ENCODE measurements at places on chromosomes 12 and 14.

GRCh38 chr14:85556267-85556666 is 26.3 kb downstream of the FLRT2 start:
- no peak for DNase-seq

GRCh38 chr12:120181991-120182631 is 12.4 kb downstream of the GCN1 start:
- DNase-seq = no peak

DNA sequence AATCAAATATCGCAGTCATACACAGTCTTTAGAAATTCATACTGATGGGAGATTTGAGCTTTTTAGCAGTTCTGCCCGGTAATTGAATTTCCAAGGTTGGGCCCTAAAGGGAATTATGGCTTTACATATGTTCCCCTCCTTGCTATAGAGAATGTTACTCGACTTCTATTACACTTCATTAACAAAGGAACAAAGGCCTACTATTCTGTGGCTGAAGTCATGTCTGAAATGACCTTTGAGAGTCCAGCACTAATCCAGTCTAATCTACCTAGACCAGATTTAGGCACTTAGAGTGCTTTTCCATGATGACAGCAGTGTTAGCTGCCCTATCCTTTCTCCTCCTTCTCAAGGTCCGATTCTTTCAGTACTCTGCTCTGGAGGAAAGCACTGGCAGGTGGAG is 305.3 kb downstream of the MED13L start:
- DNase-seq = no peak

DNA sequence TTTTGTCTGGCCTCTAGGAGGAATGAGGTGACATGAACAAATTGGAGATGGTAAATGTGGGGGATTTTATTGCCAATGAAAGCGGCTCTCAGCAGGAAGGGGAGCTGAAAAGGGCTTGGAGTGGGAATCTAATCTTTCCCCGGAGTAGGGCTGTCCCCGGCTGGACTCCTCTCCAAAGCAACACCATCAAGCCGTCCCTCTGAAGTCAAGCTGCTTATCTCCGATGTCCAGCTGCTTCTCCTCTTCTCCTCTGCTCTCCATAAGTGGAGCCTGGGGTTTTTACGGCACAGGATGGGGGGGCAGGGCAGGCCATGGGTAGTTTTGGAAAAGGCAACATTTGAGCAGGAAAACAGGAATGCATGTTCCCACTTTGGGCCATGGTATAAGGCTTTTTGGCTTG is 113.5 kb downstream of the TMEM132D start:
- no peak for DNase-seq

DNA sequence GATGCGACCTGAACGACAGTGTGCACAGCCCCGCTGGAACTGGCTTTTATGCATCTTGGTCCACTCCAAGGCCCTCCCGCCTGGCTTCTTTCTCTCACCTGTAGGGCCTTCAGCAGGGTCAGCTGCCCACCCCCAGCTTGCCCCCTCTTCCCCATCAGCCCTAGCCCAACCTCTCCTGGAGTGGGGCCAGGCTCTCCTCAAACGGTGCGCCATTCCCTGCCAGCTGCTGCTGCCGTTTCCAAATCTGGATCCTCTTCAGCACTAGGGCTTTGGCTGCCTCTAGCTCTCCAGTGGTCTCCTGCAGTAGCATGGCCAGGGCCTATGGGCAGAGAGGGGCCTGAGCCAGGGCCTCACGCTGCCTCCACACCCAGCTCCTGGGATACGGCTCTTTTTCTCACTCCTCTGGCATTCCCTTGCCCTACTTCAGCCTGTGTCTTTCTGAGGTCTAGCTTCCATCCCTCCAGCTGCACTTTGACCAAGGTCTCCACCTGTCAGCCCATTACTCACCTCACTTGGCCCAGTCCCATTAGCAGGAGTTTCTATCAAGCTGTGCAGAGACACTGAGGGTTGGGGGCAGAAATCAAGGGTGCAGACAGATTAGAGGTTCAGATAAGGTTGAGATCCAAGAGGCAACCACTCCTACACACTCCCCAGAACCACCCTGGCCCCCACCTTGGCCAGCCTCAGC is 5.0 kb downstream of the STAT6 start:
- DNase-seq = no peak

DNA sequence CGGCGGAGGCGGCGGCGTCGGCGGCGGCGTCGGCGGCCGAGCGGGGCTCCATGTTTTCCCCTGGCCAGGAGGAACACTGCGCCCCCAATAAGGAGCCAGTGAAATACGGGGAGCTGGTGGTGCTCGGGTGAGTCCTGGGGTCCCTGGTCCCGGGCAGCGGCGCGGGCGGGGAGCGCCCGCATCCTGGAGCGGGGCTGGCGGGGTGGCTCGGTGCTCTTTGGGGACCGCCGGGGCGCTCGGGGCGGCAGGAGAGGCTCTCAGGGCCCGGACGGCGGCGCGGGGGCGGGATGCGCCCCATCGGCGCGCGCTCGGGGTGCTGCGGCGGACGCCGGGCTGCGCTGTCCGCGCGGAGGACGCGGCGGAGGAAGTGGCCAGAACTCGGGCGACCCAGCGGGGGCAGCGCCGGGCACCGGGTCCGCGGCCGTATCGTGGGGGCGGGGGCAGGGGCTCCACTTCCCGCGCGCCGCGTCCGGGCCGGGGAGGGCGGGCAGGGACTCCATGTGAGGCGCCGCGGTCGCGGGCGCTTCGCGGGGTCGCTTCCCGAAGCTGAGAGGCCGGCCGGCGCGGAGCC is 485 bp downstream of the PELI2 start:
- DNase-seq = no peak

DNA sequence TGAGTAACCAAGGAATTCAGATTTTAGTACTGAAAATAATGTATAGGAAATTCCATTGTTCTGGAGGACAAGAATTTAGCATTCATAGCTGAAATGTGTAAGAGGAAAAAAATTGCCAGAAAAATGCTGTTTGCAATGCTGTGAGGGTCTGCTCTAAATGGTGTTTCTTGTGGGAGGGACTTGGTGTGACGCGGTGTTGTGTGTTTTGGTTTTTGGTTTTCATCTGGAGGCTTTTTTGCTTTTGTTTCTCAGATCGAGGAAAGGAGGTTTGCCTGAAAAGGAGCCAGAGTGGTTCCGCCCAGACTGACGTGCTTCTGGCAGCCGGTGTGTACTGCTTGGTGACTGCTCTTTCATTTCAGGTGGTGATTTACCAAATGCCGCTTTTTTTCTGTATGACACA is 211.8 kb upstream of the HMGA2 start:
- DNase-seq = no peak

DNA sequence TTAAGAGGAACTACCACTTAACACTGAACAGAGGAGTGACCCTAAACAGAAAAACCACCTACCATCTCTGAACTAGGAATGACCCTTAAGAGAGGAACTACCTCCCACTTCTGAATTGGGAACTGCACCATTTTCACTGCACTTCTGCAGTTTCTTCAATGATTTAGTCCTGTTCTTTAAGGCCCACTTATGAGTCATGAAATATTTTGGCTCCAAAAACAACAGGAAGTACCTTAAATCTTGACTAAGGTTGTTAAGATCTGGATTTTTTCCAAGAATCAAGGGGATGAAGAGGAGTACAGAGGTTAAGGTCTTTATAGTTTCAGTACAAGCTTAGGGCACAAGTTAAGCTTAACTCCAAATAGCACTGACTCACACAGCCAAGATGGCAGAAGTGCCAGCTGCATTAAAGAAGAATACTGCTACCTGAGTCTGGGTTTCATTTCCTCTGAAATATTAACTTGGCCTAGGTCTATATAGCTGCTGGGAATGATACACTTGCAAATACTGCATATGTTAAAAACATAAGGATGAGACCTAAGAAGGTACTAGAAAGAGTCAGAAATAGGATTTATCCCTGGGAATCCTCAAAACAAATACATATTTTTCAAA is 4.2 kb downstream of the NPC2 start:
- no peak for DNase-seq

DNA sequence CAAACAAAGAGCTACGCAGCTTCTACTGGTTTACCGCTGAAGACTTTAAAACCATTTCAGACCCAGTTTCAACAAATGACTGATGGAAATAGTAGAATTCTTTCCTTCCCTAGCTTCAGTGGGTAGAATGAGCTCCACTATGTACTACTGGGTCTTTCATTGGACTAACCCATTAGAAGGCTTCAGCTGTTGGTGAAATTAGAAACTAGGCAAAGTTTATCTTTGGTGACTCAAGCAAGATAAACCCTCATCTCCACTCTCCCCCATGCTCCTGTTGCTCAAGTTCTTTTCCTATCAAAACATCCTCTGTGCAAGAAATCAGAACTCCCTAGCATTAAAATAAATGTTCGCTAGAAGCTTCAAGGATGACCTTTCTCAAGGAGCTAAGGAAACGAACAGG is 159.2 kb downstream of the PAWR start:
- no peak for DNase-seq

GRCh38 chr14:55712491-55712890 is 132.5 kb downstream of the KTN1 start:
- DNase-seq = no peak

GRCh38 chr14:93901813-93902212 is 25.3 kb upstream of the FAM181A start:
- no peak for DNase-seq

DNA sequence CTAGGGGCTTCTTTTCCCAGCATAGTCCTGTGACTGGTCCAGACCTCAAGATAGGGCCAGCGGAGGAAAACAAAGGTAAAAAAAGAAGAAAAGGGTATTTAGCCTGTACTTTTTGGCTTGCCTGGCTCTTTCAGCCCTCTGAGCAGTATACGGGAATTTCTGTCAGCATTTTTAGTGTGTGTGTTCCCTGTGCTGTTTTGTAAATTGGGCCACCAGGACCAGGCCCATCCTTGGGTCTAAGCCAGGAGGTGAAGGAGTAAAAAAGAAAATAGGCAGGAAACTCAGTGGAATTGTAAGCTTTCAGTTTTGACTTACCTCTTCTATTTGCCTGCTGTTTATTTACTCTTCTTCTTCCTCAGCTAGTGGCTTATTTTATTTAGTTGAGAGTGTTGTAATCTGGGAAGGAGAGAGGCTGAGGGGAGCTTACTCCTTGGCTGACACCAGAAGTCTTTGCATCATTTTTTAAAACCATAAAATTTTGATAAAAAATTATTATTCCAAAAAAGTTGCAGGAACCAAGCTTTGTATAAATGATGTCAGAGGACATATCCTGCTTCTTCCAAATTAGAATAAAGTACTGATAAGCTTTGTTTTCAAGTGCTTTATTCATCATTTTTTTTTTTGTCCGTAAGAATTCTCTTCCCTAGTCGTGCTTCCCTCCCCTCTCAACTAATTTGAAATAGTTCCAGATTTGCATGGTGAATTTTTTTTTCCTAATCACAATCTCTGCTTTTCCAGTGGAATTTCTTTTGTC is 63.7 kb downstream of the DIP2B start:
- DNase-seq = no peak

DNA sequence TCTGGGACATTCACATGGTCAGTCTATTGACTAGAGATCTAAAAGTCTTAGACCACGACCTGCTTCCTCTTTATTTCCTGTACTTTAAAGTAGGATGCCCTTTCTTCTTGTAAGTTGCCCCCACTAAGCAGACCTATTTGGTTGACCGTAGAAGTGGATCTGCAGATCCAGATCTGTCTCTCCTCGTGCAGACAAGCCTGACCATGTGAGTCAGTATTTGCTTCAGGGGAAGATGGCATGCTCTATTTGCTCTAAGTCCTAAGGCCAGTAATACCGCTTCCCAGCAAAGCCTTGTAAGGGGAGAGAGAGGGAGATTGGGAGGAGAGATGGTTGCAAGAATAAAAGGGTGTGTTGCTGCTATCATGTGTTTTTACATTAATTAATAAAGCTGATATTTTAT is 46.8 kb downstream of the KCNC2 start:
- DNase-seq = no peak

- DNase-seq = no peak
Measured at GRCh38 chr12:30613119-30613830, 82.4 kb downstream of the IPO8 start.

GRCh38 chr14:64705381-64706118 is 1.3 kb downstream of the PLEKHG3 start:
- no peak for DNase-seq

DNA sequence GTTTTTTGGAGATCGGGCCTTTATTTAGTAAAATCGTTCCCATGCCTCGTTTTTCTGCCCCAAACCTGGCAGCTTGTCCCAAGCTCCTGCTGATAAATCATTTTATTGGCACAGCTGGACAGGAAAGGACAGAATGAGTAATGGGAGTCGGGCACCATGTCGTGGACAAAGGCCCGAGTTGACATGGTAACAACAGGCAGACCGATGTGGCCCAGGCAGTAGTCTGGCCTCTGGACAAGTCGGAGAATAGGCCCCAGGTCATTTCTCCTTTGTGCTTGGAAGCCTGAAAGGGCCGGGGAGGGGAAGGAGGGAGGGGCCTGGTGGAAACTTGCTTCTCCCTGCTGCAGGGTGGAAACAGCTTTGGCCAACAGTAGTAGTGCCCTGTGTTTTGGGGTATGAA is 234.9 kb downstream of the SUDS3 start:
- no peak for DNase-seq

- no peak for DNase-seq
Measured at GRCh38 chr14:85319998-85320630, 209.8 kb upstream of the FLRT2 start.

DNA sequence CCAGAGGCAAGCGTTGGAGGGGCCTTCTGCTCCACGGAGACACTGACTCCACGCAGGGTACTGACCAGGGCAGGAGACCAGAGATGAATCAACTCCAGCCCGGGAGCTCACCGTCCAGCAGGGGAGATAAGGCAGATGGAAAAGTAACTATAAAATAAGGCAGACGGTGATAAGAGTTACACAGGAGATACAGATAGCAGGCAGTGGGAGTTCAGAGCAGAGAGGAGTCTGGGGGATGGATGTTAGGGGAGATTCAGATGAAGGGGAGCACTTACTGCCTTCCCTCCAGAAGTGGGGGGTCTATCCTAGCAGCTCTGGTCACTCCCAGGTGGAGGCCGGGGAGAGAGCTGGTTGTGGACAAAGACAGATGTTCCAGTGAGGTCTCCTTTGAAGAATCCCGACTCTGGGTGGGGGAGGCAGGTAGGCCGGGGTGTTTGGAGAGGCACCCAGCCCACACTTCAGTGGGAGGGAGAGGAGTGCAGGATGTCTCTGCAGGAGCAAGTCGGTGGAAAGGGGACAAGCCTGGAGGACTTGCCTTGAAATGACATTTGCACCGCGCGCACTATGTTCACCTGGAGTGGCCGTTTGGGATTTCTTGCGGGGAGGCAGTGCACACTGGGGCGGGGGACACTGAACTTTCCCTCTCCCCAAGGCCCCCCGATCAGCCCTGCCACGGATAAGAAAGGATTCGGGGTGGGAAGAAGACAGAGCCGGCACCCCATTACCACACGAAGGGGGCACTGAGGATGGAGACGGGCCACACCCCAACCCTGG is 1.2 kb downstream of the PITPNM2 start:
- no peak for DNase-seq

DNA sequence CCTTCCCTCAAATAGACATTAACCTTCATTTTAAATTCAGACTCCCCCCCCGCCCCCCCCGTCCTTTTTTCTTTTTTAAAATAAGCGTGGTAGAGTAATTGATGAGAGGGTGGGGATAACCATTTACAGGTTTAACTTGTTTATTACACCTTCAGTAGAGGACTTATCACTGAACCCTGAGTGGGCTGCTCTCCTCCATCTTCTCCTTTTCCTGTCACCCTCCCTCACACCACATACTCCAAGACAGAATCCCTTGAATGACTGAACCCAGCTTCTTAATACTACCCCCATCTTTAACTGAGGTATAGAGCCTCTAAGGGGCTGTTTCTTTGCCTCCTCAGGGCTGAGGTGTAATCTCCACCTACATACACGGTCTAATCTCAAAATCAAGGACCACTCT is 3.7 kb upstream of the IKZF4 start:
- no peak for DNase-seq

All from activated T-cell treated with anti-CD3 and anti-CD28 coated beads for 24 hours (primary cell).